CD4-positive, alpha-beta T cell treated with Interleukin-4 for 1 hour (primary cell): ENCODE measurements at places on chromosomes 7 and 10.

DNA sequence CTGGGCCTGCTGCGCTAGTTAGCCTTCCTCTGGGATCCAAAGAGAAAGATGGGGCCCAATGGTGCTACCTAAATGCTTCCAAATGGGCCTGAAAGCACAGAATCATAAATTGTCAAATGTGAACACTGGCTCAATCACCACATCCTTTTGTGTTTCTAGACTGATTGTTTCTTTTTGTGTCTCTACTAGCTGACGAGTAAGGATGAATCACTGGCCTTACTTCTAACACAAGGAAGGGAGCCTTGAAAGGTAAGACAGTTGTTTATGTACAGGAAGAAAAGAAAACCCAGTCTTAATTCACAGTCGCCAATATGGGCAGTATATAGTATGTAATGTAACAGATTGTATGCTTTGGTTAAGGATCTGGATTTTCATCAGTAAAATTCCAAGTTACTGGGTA is 89.5 kb downstream of the ZNF92 start:
- DNase-seq, result no peak

- DNase-seq, result no peak
Measured at GRCh38 chr10:61761825-61762217, 99.1 kb downstream of the CABCOCO1 start.

DNA sequence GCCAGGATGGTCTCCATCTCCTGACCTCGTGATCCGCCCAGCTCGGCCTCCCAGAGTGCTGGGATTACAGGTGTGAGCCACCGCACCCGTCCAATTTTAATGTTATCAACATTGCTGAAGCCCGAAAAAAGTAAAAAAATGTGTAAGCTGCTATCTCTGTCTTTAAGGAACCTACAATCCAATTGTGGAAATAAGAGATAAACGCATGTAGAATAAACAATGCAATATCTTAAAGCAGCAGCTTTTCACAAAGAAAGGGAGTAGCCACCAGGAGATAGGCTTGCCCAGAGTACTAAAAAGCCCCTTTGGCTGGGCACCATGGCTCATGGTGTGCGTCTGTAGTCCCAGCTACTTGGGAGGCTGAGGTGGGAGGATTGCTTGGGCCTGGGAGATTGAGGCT is 282.9 kb upstream of the LYZL1 start:
- no peak for DNase-seq

DNA sequence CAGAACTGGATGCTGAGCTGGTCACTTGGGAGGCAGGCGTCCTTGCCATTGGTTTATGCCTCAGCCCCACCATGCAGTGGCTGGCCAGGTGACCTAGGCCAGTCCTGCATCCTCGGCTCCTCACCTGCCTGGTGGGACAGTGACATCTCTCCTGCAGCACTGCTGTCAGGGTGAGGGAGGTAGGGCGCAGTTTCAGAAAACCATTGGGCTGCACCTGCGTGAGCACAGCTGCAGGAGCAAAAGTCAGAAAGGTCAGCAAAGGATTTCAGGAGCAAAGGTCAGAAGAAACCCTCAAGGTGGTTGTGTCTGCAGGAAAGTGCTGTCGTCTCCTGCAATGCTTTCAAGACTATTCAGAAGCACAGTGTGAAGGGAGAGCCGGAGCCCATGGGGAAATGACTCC is 48.1 kb downstream of the EGFR start:
- DNase-seq, result no peak

DNA sequence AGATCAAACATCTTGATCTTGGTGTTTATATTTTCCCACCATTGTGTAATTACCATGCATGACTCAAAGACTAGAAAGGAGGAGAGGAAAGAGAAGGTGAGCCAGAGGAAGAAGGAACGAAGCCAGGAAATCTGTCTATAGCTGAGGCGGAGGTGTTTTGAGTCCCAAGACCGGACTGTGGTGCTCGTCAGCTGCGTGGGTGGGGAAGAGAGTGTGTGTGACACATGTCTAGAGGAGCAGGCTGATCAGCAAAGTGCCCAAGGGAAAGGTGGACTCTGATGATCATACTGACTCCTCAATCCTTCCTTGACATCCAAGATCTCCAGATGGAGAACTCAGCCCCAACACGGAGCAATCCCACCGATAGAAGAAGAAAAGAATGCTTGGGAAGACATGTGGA is 189.5 kb upstream of the MINDY3 start:
- no peak for DNase-seq

DNA sequence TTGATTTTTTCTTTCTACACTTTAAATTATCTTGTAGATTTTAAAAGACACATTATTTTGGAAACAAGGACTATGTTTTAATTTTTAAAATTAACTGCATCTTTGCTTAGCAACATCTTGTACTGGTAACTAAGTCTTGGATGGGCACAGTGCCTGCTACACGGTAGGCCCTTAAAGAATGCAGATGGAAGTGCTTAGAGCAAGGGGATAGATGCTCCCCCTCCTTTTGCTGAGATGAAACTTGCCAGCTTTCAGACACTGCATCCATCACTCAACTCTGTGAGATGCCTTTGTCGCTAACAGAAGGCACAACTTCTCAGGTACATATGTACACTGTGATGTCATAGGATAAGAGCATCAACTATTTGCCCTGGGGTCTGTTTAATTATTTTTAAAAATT is 103.9 kb downstream of the LRRC18 start:
- no peak for DNase-seq

GRCh38 chr7:144720149-144720548 is 115.7 kb downstream of the TPK1 start:
- DNase-seq, result no peak

DNA sequence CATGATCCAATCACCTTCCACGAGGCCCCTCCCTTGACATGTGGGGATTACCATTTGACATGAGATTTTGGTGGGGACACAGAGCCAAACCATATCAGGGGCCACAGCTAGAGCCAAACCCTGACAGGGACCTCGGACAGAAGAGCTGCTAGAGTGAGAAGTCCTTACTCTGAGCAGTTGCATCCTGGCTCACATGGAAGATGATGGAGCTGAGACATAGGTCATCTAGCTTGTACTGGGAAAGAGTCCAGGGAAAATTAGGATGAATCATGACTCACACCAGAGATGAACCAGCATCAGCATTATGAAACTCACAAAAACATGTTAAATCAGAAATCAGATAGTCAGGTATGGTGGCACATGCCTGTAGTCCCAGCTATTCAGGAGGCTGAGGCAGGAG is 12.8 kb upstream of the FMC1 start:
- DNase-seq, result no peak
